Thyroid gland (tissue), 4 donors: ENCODE measurements at places on chromosomes 4 and X. TPM values are rescaled to one million over a fixed set of nuclear protein-coding genes. Genes with fewer than 3 reads are reported as not detected.

- DNase-seq, result no peak
- H3K4me1 ChIP-seq, result peaks cover 7% of the 10 kb centered on the region
- H3K27ac ChIP-seq, result no peak overlapping the region
Observed at GRCh38 chrX:13128104-13128503, 83.7 kb upstream of the FAM9C start.

GRCh38 chr4:84647312-84647884 lies 64.5 kb downstream of the CDS1 start:
- no peak overlapping the region for H3K27ac ChIP-seq
- H3K4me3 ChIP-seq, result no peak overlapping the region
- no peaks in the 10 kb centered on the region for H3K36me3 ChIP-seq
- DNase-seq, result no peak

GRCh38 chr4:186170966-186171365 lies 20.4 kb upstream of the CYP4V2 start:
- H3K36me3 ChIP-seq, result no peaks in the 10 kb centered on the region
- H3K4me3 ChIP-seq, result no peak overlapping the region
- no peak for DNase-seq
- no peak overlapping the region for H3K27ac ChIP-seq

GRCh38 chr4:147354237-147354636 lies 126.7 kb upstream of the EDNRA start:
- no peaks in the 10 kb centered on the region for H3K4me1 ChIP-seq
- no peak for DNase-seq
- H3K27me3 ChIP-seq, result no peaks in the 10 kb centered on the region
- H3K36me3 ChIP-seq, result no peaks in the 10 kb centered on the region

GRCh38 chr4:160009656-160010493 lies 907.0 kb downstream of the RAPGEF2 start:
- H3K27ac ChIP-seq, result no peak overlapping the region
- no peaks in the 10 kb centered on the region for H3K4me1 ChIP-seq
- no peak overlapping the region for H3K4me3 ChIP-seq
- no peaks in the 10 kb centered on the region for H3K27me3 ChIP-seq

- no peak overlapping the region for H3K4me3 ChIP-seq
- no peak overlapping the region for H3K27ac ChIP-seq
- H3K4me1 ChIP-seq, result peaks cover 28% of the 10 kb centered on the region
- no peaks in the 10 kb centered on the region for H3K36me3 ChIP-seq
Observed at GRCh38 chr4:145533001-145533400, 51.3 kb downstream of the SMAD1 start.

The MID1 gene
- total RNA-seq, result 11.9 TPM

The PABPC5 gene
- 3.8 TPM for total RNA-seq
